ENCODE measurements at places on chromosomes 6 and 20.
A peak's percentile ranks its signal among the peaks of the same experiment; 100 is the strongest.

DNA sequence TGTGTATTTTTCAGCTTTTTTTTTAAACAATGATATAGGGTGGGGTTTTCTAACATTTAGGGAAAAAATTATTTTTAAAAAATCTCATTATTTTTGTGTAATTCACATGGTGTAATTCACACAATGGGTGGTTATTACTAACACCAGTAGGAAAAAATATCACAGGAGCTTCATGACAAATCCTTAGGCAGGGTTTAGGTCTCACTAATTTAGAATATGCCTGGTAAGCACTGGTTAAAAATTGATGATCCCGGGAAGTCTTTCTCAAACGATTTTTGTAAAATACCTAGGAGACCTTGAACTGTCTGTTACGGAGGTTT is 29.5 kb upstream of the ZNF217 start:
- no peak for DNase-seq

- no peak for DNase-seq
Observed at GRCh38 chr6:2086326-2086965, 159.0 kb downstream of the GMDS start.

- no peak for DNase-seq
Observed at GRCh38 chr6:24779416-24780016, 4.8 kb downstream of the GMNN start.

DNA sequence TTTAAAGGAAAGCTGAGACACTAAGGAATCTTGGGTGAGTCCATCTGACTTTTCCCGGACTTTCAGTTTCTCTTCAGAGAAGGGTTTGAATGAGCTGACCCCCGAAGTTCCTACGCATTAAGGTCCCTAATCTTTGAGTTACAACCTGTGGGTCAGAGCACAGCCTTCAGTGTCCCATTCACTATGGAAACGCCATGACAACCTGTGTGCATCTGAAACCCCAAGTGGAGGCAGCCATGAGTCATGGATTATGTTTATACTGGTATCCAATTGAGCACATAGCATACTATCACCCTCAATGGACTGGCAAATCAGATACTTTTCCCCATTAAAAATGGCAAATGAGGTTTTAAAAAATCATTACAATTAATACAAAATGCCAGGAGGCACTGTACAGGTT is 11.4 kb downstream of the MYLK4 start:
- no peak for DNase-seq

DNA sequence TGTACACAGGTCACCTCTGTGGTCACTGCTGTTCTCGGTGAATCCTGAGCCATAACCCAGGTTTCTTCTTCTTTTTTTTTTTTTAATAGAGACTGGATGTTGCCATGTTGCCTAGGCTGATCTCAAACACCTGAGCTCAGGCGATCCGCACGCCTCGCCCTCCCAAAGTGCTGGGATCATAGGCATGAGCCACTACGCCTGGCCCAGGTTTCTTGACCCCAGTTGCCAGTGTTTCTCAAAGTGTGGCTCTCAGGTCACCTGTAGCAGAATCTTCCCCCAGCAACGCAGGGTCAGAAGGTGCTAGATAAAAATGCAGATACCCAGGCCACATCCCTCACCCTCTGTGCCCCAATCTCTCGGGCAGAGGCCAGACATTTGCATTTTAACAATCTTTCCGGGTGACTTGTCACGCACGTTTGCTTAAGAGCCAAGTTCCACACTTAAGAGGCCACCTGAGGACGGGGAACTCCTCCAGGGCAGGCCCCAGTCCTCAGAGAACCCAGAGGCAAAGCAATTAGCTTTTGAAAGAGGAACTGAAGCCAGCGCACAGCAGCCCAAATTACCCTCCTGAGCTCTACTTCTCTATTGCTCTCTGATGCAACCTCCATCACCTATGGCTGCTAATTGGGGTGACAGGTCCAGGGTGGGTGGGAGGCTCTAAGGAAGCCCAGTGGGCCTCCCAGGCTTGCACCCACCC is 81.8 kb downstream of the NFATC2 start:
- DNase-seq, result peak; percentile 50

DNA sequence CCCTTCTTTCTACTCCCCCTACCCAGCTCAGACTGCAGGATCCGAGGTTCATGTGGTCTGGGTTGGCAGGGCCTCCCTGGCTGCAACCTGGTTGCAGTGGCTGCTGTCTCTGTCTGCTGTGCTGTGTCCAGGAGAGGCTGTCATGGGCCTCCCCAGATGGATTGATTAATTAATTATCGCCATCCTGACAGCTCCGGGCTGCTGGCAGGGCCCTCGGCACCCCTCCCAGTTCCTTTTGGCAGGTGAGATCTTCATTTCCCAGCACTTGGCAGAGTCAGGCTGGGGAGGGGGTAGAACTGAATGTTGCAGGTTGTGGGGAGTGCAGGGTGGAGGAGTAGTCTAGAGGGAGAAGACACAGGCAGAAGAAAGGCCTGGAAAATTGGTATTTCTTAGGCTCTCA is 56.7 kb upstream of the ZFAND3 start:
- no peak for DNase-seq

DNA sequence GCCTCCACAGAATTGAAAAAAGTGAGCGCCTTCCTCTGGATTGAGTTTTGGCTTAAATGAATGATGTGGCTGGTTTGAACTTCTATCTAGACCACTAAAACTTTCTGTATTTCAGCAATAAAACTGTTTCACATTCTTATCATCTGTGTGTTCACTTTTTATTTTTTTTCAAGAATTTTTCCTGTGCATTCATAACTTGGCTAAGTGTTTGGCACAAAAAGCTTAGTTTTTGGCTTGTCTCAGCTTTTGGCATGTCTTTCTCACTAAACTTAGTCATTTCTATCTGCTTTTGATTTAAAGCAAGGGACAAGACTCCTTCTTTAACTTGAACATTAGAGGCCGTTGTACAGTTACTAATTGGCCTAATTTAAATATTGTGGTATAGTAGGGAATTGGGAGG is 1015.1 kb downstream of the EPHA7 start:
- DNase-seq, result no peak

DNA sequence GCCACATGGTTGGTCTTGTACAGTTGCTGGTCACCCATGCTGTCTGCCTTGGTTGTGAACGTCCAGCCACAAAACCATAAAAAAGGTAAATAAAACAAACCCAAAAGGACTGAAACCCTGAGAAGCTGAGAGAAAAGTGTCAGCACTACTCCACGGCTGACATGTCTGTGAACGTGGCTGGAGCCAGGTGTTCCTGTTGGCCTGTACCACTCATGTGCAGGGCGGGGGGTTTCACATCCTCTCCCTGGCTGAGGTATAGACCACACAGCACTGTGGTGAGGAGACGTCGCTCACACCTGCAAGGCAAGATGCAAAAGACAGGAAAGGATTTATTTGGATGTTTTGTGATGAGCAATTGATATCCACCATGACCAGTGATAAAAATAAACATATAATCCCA is 51.9 kb upstream of the MRPS10 start:
- DNase-seq, result peak; percentile 25

DNA sequence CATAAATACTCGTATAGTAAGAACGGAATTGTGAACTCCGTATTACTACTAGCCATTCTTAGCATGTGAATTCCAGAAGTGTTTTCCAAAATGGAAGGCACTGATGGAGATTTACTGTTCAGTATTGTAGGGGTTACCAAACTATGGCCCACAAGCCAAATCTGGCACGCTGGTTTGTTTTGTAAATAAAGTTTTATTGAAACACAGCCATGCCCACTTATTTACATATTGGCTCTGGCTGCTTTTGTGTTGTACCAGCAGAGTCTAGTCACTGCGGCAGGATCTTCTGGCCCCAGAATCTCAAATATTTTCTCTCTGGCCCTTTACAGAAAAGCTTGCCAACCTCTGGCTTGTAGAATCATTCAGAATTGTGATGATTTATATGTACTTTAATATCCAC is 44.3 kb upstream of the PRELID3B start:
- no peak for DNase-seq

DNA sequence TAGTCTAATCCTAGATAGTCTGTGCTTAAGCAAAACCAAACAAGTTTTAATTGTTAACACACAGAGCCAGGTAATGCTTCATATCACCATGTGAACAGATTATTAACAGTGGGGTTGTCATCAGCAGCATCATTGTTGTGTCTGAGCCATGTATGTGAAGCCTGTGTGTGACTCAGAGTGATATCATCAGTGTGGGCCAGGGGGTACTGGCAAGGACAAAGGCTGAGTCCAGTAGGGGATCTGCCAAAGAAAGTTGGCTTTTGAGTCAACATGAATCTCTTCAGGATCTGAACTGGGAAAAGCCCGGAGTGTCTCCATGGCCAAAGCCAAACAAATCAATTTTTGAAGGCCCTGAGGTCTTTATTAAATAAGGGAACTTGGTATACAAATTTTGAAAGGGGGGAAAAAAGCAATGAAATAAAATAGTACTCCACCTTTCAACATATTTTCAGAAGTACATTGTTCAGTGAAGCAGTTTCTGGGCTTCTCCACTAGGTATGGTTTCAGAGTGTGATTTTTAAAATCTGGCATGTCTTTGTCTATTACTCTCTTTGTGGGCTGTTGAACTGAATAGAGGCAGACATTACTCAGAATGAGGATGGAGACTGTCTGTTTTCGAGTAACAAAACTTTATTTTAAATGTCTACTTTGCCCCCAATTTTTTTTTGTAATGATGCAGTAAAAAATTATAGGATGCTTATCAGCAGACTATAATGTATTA is 444.2 kb upstream of the JAG1 start:
- no peak for DNase-seq

GRCh38 chr6:112800439-112800838 is 453.3 kb downstream of the RFPL4B start:
- no peak for DNase-seq

GRCh38 chr6:18681832-18682503 is 294.8 kb downstream of the RNF144B start:
- no peak for DNase-seq

- DNase-seq, result no peak
Observed at GRCh38 chr20:60113771-60114170, 155.5 kb downstream of the CDH26 start.

DNA sequence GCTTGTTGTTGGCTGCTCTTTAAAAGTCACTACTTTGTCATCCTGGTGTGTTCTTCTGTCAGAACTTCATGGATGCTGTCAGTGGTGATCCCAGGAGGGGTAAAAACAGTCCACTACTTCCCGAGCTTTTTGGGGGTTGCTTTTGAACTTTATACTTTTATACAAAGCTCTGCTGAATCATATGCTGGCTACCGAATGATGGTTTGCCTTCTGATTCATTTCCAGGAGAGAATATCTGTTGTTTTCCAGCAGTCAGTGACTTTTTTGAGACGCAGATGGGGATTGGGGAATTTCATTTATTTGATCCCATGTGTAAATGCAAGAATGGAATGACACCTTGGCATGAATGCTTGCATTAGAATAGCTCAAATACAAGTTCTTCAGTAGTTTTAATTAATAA is 32.7 kb upstream of the COL10A1 start:
- DNase-seq, result no peak

DNA sequence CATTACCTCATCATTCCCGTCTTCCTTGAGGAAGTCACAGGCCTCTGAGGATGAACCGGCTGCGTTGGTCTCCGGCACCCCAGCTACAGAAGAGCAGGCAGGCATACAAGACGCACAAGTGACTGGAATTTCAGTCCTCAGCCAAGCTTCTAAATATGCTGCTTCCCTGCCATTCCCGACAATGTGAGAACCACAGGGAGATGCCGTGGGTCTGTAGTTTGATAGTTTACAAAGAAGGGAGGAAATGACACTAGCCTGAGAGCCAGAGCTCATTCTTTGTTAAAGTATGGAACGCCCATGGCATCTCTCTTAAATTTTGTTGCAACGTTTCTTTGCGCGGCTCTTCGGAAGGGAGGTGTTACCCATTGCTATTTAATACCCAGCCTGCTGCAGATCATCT is 25.7 kb downstream of the HEBP2 start:
- DNase-seq, result no peak

DNA sequence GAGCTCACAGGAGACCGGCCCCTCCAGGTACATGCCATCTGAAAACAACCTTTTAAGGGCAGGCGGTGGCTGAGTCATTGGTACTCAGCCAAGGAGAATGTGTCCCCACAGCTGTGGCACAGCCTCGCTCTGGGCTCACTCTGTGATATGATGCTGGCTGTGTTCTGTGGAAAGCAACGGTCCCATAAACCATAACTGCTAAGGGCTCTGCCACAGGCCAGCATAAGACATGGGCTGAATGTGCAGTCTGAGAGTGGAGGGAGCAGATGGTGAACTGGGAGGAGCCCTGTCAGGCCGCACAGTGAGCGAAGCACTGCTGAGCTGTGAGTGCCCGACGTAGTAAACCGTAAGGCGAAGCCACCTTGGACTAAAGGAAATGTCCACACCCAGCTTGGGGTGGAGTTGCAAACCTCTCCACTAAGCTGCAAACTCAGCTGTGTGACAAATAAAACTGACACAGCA is 375.8 kb downstream of the THBS2 start:
- peak; percentile 13 for DNase-seq

DNA sequence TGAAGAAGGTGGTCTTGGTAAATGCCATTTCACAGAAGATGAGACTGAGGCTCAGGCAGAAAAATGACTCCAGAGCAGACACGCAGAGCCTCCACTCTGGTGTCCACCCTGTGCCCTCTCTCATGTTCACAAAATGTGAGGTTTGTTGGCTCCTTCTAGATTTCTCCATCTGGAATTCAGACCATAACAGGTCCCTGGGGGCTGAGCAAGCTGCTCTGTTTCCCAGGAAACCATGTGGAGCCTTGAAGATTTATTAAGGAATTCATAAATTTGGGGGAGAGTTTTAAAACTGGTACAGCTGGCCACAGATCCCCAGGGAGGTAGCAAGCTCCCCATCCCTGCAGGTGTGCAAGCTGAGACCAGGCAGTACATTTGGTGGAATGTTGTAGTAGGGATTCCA is 38.8 kb upstream of the SIRPA start:
- no peak for DNase-seq

GRCh38 chr20:34824026-34824425 is 1.4 kb downstream of the NCOA6 start:
- no peak for DNase-seq

DNA sequence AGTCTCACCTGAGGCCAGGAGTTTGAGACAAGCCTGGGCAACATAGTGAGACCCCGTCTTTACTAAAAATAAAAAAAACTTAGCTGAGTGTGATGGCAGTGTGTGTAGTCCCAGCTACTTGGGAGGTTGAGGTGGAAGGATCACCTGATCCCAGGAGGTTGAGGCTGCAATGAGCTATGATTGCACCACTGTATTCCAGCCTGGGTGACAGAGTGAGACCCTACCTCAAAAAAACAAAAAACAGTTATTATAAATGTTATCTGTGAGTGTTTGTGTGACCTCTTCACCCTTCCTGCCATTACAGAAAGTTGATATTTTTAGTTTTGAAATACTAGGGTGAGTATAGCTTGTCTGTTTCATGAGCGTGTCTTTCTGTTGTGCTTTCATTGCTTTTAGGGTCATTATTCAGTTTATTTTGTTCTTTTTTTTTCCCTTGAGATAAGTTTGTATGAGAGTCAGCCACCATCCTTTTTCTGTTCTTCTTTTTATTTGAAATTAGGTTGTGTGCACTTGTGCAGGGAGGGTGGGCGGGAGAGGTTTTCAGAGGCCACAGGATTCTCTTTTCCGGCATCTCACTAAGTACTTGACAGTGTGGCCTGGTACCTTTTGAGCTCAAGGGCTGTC is 26.2 kb downstream of the CDYL start:
- no peak for DNase-seq

All from CD4-positive, alpha-beta T cell treated with Interferon alpha-2 for 1 hour (primary cell).